Hematopoietic multipotent progenitor cell treated with erythropoietin and hydrocortisone succinate and interleukin-3 and kit ligand, for 6 days (in vitro differentiated cells): ENCODE measurements at places on chromosomes 11 and 22.

GRCh38 chr11:134098566-134099184 lies 29.8 kb downstream of the JAM3 start:
- DNase-seq, result peak; percentile 41

GRCh38 chr11:14612694-14613093 lies 30.9 kb upstream of the PDE3B start:
- DNase-seq, result no peak

GRCh38 chr11:68036717-68037239 lies 2.0 kb upstream of the TCIRG1 start:
- peak; percentile 62 for DNase-seq

DNA sequence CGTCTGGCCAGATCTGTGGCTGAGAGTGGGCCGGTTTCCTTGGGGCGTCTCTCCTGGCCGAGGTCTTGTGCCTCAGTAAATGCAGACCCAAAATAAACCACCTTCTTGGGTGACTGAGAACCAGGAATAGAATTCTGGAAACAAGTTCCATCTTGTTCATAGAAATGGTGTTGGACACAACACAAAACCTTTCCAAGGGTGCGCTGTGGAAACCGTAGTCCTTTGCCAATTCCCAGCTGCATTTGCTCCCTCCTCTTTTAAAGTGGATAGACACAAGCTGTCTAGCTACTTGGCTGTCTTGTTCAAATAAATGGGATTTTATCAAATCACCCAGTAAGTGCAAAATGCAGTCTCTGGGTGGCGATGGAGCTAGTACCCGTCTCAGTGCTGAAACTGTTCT lies 300.2 kb downstream of the SHANK2 start:
- DNase-seq, result no peak

- no peak for DNase-seq
Observed at GRCh38 chr11:64348383-64349024, 8.5 kb downstream of the CCDC88B start.

- no peak for DNase-seq
Observed at GRCh38 chr22:49031746-49032330, 795.8 kb downstream of the BRD1 start.
